ENCODE measurements at places on chromosomes 16 and 17.

- DNase-seq: peak; percentile 49
Observed at GRCh38 chr16:80896776-80897175, 92.4 kb upstream of the CDYL2 start.

DNA sequence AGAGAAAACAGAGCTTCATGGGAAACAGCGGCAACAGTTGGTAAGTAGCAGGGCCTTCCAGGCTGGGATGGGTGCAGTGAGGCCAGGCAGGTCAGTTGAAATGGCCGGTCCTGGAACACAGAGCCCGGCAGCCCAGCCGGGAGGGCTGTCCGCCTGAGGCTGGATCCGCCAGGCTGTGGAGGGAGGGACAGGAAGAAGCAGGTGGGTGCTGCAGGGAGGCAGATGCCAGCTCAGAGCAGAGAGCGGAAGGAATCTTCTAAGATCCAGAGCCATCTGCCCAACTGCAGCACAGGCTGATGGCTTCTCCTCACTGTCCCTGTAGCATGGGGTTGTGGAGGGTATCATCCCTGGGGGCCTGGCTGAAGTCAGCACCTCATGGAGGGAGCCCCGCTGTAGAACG lies 599 bp downstream of the RNF112 start:
- no peak for DNase-seq

DNA sequence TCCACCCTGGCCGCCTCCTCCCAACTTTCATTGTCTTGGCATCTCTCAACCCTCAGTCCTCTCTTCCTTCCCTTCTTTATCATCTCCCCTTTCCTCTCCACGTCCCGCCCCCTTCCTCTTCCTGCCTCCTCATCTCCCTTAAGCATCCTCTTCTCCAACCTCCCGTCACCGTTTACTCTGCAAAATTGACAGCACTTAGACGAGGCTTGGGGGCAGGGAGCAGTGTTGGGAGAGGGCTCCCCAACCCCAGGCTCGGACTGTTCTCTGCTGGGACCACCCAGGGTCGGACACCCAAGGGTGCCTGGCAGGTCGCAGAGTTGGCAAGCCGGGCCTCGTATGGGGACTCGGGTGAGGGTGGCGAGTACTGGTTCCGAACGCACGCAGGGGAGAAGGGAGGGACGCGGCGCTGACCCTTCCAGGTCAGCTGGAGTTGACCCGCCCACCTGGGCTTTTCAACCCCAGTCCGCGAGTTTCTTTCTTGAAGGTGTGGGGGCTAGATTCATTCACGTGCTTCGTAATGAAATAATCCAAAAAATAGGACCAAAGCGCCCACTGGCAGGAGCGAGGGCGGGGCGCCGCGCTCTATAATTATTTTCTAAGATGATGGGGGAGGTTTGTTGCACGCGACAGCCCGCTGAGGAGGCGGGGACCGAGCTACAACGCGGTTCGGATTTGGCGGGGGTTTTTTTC lies 775 bp upstream of the PAGR1 start:
- DNase-seq: no peak

- DNase-seq: peak; percentile 56
Observed at GRCh38 chr17:33981711-33982601, 273.1 kb upstream of the CCL2 start.

DNA sequence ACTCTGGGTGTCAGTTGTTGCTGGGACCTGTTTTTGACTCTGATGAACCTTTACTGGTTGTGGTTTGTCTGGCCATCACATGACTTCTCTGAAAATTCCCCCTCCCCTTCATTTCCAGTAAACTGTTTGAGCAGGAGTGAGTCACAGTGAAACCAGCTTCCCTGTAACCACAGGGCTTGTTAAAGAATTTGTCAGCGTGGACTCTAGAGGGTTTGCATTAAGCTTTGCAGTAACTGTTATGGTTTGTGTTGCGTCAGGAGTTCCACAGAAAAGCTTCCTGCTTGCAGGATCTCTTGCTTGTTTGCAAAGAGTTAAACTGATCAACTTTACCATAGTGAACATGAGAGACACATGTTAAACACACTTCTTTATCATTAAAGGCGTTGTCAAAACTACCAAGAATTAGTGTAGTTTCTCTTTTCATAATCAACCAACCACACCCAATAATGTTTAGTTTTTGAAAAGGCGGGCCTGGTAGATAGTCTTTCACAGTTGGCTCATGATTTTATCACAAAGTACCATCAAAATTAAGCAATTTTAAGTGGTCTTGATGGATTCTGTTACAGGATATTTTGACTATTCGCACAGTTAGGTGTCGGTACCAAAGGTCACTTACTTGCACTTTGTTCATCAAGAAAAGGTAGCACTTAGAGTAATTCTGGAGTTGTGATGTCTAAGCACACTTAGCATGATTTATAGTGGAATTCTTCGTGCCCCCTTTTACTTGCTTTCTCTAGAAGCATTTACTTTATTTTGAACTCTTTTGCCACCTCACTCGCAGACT lies 79.3 kb downstream of the VMP1 start:
- peak; percentile 94 for DNase-seq

DNA sequence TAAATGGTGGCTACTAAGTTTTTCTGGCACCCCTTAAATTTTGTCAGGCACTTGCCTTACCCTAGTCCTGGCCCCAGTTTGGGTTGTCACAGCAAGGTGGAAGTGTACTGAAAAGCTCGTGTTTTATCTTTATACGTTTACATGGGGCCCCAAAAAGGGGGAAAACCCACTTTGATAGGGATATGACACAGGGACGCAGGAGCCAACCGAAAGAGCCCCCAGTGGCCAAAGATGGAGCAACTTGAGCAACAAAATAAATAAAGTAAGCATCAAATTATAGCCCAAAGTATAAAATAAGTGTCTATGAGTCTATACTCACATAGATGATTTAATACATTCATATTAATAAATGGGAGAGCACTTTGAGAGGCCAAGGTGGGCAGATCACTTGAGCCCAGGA lies 5.0 kb upstream of the CETP start:
- DNase-seq: no peak

DNA sequence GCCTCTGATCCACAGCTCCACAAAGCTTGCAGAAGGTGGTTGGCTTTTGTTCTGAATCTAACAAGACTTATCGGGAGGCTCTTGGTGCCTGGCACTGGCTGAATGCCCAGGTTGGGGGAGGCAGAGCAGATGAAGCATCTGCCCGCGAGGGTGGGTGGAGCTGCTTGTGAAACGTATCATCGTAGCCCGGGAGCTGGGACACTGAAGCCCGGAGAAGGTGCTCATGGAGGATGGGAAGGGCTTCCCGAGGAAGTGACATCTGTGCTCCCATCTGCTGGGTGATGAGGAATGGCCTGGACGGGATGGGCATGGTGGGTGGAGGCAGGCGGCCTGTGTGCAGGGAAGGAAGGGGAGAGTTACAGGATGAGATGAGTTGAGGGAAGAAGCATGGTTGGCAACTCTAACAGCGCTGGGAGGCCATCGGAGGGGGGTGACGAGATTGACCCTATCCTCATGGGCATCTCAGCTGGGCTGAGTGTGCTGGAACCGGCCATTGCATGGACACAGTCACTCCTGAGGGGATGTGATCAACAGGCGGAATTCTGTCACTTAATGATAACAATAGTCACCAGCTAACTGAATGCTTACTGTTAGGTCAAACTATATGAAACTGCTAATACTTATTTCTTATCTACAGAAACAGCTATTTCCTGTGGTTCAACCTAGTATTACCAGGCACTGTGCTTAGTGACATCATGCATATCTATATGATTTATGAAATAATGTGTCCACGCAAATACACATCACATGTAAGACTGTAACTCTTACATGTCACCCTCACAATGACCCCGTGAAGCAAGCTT lies 102.7 kb downstream of the ABCC6 start:
- no peak for DNase-seq

GRCh38 chr17:313911-314613 lies 38.5 kb downstream of the RPH3AL start:
- DNase-seq: no peak

DNA sequence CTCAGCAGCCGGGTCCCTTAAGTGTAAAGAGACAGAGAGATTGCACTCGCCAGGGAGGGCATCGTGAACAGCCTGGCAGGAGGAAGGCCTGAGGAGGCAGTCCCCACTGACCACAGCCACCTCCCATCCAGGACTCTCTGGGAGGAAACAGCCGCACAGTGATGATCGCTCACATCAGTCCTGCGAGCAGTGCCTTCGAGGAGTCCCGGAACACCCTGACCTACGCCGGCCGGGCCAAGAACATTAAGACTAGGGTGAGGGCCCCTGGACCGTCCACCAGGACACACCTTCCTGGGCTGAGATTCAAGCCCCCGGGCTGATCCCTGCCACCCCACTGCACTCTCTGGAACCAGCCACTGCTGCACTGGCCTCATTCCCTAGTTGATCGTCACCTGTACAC lies 14.0 kb downstream of the BTBD17 start:
- DNase-seq: no peak

DNA sequence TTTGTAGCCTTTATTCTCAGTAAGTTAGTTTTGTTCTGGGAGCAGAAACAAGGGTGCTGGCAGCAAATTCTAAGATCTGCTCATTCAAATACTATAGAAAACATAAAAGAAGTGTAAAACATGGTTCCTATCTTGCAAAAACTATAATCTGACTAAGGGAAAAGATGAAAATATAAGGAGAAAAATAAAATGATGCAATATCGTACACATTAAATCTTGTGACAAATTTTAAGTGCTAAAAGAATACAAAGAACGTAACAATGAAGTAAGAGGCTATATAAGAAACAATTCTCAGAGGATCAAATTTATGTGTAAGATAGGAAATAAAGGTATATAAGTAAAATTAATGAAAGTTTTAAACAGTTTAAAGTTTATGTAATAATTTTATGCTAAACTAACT lies 224.6 kb downstream of the CEP112 start:
- DNase-seq: no peak

- no peak for DNase-seq
Observed at GRCh38 chr16:86733546-86734254, 155.4 kb downstream of the FOXL1 start.

DNA sequence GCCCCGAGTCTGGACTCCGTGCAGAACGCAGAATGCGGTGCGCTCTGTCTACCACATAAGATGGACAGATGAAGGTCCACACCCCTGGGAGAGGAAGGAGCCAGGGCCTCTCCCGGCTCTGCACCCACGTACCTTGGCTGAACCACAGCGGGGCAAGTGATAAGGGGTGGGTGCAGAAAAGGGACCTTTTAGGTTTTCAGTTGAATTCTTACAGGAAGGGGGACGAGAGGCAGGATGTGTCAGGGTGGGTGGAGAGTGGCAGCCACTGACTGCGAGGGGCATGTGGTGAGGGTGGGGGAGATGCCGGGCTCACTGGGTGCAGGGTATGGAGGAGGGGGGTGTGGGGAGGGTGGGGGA lies 372 bp downstream of the CD300A start:
- DNase-seq: no peak

- DNase-seq: no peak
Observed at GRCh38 chr17:40363111-40363827, 1.3 kb downstream of the GJD3 start.

DNA sequence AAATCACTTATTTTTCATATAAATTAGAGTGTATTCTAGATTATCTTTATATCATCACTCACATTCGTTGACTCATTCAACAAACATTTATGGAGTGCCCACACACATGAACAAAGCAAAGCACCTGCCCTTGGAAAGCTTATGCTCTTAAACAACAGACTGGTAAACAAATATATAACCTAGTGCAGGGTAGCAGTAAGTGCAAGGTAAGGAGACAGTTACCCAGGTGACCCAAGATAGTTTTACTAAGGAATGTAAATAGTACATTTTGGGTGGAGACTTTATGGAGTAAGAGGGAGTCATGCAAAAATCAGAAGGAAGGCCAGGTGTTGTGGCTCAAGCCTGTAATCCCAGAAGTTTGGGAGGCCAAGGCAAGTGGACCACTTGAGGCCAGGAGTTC lies 40.4 kb upstream of the HELZ start:
- DNase-seq: no peak

- no peak for DNase-seq
Observed at GRCh38 chr16:12778726-12779125, 25.0 kb downstream of the CPPED1 start.

- DNase-seq: no peak
Observed at GRCh38 chr17:67466251-67466796, 89.2 kb downstream of the PITPNC1 start.

GRCh38 chr16:69123910-69124309 lies 8.5 kb downstream of the CHTF8 start:
- DNase-seq: no peak

DNA sequence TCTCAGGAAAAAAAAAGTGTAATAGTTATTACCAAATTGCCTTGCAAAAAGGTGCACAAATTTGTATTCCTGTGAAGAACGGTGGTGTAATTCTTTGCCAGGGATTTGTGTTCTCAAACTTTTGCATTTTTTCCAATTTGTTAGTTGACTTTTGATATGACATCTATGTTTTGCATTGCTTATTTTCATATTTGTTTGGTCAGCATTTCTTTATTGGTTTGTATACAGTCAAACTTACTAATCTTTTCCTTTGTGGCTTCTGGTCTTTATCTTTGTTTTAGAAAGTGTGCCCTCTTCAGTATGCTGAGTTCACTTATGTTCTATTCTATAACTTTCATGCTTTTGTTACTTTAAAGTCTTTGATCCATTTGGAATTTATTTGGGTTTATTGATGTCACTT lies 226.2 kb upstream of the ZFHX3 start:
- no peak for DNase-seq

Measured in vagina (tissue), 2 donors.